ENCODE measurements at places on chromosomes 4 and X.

DNA sequence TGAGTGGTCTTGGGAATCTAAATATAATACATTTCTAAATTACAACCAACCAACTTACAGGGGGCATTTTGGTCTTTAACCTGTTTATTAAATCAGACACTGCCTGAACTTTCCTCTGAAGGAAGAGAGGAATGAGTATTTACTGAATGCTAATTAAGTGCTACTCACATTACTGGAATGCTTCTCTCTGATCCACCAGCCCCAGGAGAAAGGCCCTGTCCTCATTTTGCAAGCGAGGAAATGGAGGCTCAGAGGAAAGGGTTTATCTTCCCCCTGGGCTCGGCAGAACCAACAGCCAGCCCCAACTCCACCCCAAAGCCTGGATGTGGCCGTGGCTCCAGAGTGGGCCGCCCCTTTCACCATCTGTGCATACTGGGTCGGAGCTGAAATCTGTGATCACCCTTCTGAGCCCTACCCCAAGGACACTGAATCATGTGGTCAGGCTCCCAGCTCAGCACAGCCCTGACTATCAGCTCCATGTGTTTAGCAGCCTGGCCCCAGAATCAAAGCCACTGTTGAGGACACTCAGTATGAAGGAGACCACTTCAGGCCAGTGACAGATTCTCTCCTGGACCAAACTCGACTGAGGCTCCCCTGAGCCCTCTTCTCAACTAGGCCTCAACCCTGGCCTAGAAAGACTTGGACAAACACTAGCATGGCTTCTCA, 56.7 kb upstream of the ENPP6 start:
- DNase-seq, result no peak

DNA sequence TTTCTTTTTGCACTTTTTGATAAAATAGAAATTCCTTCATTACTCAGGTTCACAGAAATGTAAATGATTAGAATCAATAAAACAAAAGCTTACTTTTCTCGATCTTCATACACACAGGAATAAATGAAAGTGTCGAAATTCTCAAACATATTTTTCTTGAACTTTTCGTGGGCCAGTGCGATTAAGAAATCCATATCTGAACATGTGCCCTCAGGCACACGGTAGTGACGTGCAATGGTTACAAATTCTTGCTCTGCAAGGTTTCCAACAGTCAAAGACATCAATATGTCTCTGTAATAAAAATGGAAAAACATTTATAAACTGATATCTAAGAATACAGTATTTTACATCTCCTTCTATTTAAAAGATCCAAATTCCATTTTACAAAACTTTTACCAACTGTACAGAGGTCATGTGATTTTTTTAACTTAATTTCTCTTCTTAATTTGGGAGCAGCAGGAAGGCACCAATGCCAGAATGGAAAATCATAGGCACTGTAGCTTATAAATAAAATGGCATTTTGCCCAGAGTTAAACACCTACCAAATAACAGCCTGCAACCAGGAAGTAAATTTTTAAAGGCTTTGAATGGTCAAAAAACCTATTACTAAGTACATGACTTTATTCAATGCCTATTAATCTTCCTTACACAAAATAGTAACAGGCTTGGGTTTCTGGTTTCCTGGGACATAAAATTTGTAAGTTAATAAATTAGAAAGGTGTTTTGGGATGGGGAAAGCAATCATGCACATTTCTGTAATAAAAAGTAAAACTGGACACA, 165.0 kb downstream of the EFHC2 start:
- DNase-seq, result no peak

DNA sequence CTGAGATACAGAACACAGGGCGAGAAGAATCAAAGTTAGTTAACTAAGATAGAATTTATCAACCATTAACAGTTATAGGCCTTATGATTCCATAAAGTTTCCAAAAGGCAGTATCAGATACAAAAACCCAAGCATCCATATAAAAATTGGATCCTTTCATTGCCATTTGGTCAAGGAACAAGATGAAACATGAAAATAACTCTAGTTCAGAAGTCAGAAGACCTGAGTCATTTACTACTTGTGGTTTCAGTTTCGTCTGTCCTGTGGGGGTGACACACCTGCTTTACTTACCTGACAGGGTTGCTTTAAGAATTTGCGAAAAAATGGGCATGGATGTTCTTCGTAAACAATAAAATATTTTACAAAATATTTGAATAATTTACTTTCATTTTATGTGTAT, 130.8 kb downstream of the ANAPC10 start:
- DNase-seq, result no peak

GRCh38 chr4:184448141-184448540, 26.2 kb downstream of the IRF2 start:
- no peak for DNase-seq

GRCh38 chrX:24498181-24498580, 33.1 kb downstream of the PDK3 start:
- no peak for DNase-seq

DNA sequence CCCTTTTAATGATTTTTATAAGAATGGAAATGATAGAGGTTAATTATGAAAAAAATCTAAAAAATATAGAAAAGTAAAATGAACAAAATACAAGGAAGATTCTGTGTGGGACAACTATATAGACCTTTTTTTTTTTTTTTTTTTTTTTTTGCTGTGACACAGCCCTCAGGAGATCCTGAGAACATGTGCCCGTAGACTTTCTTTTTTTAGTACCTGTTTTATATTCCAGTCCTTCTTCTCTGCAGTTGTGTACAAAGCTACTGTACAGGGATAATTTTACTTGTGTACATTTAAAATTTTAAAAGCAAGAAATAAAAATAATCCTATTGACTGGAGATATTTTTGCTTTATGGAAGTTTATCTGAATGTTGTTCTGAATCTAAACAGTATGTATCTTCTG, 85.5 kb downstream of the KDM6A start:
- DNase-seq, result no peak

DNA sequence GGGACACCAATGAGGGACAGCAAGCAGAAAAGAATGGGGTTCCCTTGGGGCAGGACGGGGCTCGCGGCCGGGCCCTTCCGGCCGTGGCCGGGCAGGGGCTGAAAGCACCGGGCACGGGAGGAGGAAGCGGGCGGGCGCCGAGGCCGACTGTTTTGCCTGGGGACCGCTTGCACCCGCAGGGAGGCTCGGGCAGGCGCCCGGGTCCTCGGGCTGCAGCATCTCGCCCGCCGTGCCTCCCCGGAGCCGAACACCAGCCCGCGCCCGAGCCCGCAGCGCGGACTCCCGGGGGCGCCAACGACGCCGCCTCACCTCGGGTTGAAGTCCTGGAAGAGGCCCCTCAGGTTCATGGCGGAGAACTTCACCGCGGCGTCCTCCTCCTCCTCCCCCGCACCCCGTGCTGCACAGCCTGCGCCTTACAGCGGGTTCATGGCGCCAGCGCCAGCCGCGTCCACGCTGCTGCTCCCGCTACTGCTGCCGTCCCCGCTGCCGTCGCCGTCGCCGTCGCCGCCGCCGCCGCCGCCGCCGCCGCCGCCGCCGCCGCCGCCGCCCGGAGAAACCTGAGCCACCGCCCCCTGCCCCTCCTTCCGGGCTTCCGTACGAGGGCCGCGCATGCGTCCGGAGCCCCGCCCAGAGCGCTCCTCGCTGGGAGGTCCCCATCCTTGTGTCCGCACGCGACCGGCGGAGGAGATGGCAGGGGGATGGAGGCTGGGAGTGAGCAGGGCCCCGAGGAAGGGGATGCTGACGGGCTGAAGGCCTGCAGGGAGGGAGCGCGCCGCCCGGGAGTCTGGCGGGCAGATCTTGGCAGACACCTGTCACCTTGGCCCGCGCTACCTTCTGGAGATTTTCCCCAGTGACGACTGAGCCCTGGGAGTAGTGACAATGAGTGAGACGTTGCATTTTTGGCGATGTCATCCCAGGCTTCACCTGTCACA, at the start of gene TMEM185A:
TSS of gene TMEM185A (minus strand) at position 559 of the 932 bp plus-strand sequence. CDS start at position 347, 212 bp downstream.
- no peak for DNase-seq

DNA sequence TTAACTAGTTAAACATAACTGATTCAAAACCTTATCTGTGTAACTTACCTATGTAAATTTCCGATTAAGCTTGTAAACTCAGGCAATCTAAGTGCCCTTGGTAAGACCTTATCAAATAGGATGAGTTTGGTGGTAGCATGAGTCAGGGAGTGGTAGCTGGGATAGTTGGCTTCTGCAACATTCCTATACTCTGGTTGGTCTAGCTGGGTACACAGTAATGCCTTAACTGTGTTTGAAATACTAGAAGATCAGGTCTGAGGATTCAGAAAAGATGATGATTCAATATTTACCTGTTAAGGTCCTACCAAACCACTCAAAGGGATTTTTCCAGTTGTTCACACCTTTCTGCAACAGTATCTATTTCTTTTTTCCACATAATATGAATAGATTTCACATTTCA, 5.3 kb downstream of the YIPF7 start:
- no peak for DNase-seq

GRCh38 chr4:86973668-86974067, 38.9 kb downstream of the AFF1 start:
- DNase-seq, result no peak

GRCh38 chr4:42615131-42615763, 41.7 kb downstream of the ATP8A1 start:
- DNase-seq, result no peak

- DNase-seq, result no peak
Measured at GRCh38 chr4:13543839-13544605, at the start of gene NKX3-2. Gene NKX3-2, minus strand, starts transcription at chr4:13544508. Its CDS starts 94 bp downstream, at chr4:13544414.

DNA sequence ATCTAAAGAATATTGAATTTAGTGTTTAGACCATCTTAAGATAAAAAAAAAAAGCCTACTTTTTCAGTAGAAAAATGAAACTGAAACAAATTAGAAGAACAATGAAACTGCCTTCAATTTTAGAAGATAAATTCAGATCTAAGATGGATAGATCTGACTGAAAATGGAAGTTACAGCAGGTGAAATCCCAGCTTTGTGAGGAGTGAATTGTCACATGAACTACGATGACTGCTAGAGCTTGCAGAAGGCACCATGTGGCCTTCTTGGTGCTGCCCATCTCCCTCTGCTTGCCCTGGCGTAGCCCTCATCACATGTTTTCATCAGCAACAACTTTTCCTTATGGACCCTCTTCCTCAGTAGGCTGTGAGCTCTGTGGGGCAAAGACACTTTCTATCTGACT, 51.4 kb upstream of the EMCN start:
- no peak for DNase-seq

DNA sequence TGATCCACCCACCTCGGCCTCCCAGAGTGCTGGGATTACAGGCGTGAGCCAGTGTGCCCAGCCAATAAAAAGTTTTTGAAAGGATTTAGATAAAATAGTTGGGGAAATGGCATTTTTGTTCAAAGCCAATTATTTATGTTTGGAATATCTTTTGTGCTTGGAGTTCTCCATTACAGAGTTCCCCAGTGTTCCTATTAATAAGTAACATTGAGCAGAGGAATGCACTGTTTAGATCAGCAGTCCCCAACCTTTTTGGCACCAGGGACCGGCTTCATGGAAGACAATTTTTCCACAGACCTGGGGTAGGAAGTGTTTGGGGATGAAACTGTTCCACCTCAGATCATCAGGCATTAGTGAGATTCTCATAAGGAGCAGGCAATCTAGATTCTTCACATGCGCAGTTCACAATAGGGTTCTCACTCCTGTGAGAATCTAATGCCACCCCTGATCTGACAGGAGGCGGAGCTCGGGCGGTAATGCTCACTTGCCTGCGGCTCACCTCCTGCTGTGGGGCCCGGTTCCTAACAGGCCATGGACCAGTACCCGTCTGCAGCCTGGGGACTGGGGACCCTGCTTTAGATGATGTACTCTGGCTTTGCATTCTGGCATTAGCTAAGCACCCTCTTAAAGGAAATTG, 8.3 kb downstream of the PKD2 start:
- DNase-seq, result no peak

- DNase-seq, result no peak
Measured at GRCh38 chr4:188459381-188459780, 320.1 kb downstream of the TRIML1 start.

GRCh38 chr4:166839615-166840251, 394.6 kb downstream of the SPOCK3 start:
- DNase-seq, result no peak

DNA sequence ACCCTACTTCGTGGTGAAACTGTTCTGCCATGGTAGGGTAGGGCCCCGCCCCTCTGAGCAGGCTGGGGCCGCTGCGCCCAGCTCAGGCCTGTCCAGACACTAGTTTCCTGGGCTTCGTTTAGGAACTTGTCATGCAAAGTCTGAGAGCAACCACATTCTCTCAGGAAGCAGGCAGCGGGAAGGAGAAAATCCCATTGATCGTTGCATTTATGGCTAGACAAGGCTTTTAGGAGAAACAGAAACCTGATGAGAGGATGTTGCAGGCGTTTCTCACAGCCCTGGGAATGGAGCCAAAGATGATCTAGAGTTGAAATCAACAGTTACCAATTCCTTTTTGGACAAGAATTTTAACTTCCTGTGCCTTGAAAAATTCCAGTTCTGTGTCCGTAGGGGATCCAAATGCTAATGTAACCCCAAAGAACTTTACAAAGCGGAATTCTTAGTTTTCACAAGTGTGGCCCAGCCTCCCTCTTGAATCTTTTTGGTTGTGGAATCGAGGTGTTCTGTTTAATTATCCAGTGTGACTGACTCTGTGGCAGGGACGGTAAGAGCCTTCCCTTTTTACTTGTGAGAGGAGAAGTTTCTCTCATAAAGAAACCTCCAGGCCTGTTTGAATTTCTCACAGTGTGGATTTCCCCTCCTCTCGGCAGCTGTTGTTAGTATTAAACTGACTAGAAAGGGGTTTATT, 4.5 kb upstream of the CXCL9 start:
- no peak for DNase-seq

- DNase-seq, result peak; percentile 15
Measured at GRCh38 chr4:77073981-77074380, 1.8 kb downstream of the CCNI start.

- DNase-seq, result no peak
Measured at GRCh38 chr4:10281996-10282395, 165.4 kb upstream of the WDR1 start.

DNA sequence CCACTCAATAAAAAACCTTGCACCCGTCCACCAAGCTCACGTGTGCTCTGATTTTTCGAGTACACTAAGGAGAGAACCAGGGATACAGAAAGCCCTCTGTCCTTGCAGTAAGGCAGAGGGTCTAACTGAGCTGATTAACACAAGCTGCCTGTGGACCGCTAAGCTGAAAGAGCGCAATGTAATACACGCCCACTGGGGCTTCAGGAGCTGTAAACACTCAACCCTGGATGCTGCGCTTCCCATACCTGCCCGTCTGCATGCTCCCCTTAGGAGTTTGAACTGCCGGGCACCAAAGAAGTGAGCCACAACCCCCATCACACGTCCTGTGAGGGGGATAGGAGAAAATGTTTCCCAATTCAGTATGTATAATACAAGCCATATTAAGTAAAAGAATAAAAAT, 664.8 kb downstream of the PCDH18 start:
- no peak for DNase-seq

DNA sequence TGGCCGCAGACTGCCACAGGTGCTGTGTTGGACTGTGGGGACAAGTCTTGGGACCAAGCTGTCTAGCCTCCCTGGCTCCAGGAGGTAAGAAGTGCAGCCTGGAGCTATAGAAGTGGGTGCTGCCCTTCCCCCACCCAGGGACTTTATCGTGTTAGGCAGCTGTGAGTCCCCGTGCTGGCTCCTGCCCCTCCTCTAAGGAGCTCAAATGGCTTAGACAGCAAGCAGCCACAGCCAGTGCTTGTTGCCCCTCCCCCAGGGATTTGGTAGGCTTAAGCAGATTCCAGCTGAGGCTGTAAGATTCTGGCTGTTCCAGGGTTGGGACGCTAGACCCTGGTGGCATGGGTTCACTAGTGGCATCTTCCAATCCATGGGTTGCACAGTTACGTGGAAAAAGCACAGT, 979.4 kb upstream of the PCDH10 start:
- DNase-seq, result no peak
